ENCODE measurements at places on chromosomes 2 and 18.

- DNase-seq: no peak
Observed at GRCh38 chr2:232415138-232415690, 8.6 kb downstream of the ALPG start.

GRCh38 chr2:84280873-84281272, 178.2 kb downstream of the SUCLG1 start:
- no peak for DNase-seq

- DNase-seq: no peak
Observed at GRCh38 chr2:79638954-79639353, 126.1 kb downstream of the CTNNA2 start.

DNA sequence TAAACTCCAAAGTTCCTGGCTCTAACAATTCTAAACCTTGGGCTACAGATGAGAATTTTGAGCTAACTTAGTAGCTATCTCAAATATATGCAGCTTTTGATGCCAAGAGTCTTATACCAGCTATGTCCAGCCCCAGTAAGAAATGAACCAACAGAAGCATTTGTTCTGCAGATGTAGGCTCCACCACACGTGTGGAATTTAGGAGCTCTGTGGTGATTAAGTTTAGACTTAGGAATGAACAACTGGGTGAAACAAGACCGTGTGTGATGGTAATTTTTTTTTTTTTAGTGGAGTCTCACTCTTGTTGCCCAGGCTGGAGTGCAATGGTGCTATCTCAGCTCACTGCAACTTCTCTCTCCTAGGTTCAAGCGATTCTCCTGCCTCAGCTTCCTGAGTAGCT, 179.7 kb downstream of the ANKRD30B start:
- no peak for DNase-seq

Data from AG08396 (cell line).